ENCODE measurements at places on chromosomes 1 and 21.

GRCh38 chr1:236844499-236845271 lies 49.6 kb downstream of the MTR start:
- no peak for DNase-seq

DNA sequence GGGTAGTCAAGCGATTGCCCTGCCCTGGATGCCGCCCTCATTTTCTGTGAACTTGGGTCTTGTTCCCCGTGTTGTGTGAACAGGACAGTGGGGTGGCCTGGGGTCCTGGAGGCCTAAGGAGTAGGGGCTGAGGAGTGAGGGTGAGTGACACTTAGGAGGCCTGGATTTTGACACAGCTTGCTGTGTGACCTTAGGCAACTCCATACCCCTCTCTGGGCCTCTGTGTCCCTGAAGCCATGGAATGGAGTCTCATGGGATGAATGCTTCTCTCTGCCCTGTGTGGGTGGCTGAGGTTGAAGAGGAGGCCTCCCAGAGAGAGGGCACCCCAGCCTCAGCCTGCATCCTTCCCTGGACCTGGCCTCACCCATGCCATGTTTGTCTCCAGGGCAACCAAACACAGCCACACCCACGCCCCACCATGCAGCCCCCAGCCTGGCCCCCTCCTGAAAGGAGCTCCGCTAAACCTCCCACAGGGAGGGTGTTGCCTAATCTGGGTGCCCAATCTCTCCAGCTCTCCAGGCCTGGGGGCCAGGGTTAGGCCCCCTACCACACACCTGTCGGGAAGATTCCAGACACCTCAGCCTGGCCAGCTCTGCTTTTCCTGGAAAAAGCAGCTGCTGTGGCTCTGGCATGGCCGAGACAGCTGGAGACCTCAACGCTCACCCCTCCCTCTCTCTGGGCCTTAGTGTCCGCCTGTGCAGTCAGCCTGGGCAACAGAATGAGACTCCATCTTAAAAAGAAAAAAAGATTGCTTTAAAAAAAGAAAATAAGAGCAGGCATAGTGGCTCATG lies 9.9 kb downstream of the MYOM3 start:
- DNase-seq: no peak

DNA sequence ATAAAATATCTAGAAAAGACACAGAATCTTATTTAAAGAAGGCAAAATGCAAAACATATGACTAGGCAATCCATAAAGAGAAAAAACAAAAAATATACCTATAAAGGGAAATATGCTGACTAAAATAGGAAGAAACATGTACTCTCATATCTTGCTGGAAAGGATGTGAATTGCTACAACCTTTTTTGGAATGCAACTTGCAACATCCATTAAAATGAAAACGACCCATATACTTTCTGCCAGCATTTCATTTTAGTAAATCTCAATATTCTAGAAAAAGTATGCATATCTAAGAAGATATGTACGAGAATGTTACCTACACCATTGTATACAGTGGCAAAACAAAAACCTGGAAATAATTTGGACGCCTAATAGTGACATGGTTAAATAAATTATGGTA lies 56.6 kb downstream of the EDEM3 start:
- no peak for DNase-seq

GRCh38 chr1:41726899-41727748 lies 191.6 kb downstream of the HIVEP3 start:
- no peak for DNase-seq

DNA sequence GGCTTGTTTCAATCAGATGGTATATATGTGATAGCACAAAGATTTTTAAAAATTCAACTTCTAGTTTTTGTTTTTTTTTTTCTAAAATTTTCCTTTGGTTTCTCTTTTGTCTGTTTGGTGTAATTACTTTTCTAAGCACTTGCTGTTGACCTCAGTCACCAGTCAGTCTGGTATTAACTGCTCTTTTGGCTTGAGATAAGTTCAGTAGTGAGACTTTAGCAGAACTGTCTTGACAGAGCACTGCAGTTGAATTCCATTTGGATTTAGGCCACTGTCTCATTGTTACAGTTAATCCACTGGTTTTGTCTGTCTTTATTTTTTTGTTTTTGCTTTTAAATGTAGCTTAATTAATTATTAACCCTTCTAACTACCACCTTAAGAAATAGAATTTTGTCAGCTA lies 36.2 kb downstream of the OSBPL9 start:
- DNase-seq: no peak

GRCh38 chr1:112594208-112594876 lies 24.6 kb downstream of the ST7L start:
- no peak for DNase-seq

DNA sequence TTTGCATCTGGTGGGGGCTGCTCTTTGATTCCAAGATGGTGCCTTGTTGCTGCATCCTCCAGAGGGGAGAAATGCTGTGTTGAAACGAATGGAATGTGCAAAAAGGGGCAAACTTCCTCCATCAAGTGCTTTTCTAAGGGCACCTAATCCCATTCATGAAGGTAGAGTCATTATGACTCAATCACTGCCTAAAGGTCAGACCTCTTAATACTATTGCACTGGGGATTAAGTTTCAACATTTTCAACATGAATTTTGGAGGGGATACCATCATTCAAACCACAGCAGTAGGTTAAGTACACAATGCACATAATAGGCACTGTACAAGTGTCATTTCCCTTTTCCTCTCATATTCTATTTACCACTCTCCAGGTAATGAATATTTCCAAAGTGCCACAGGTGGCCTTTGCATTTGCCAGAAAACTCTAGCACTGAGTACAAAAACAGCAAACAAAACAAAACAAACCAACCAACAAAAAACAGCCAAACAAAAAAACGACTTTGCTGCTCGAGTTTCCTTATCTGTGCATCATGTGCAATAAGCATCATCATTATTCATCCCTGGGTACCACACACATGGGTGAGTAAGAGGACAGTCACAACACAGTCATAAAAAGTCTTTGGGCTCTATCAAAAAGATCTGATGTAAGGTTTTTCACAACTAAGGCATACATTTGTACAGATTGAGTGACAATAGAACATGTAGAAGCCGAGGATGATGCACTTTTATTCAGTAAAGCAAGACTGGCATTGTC lies 42.5 kb downstream of the IFI44 start:
- no peak for DNase-seq

GRCh38 chr1:71566413-71566812 lies 485.6 kb upstream of the ZRANB2 start:
- no peak for DNase-seq

- DNase-seq: no peak
Observed at GRCh38 chr21:18163956-18164355, 80.7 kb upstream of the CHODL start.

DNA sequence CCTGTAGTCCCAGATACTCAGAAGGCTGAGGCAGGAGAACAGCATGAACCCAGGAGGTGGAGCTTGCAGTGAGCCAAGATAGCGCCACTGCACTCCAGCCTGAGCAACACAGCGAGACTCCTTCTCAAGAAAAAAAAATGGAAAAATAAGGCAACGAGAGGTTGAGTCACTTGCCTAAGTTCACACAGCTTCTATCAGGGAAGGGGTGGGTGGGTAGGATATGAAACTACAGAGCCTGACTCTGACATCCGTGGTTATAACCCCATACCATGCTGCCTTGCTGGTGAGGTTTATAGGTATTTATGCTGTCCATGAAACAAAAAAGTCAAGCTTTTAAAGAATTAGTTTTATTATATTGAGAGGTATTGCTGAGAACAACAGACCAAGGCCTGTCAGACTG lies 61.5 kb upstream of the RAB4A start:
- no peak for DNase-seq
